Activated CD8-positive, alpha-beta memory T cell treated with anti-CD3 and anti-CD28 coated beads, Interleukin-2, amount 10 ng/mL, durations not matched to agents 7 days and 5 days (primary cell): ENCODE measurements at places on chromosomes 11 and 22.

GRCh38 chr11:105881027-105881426 is 141.0 kb downstream of the MSANTD4 start:
- no peak for DNase-seq

DNA sequence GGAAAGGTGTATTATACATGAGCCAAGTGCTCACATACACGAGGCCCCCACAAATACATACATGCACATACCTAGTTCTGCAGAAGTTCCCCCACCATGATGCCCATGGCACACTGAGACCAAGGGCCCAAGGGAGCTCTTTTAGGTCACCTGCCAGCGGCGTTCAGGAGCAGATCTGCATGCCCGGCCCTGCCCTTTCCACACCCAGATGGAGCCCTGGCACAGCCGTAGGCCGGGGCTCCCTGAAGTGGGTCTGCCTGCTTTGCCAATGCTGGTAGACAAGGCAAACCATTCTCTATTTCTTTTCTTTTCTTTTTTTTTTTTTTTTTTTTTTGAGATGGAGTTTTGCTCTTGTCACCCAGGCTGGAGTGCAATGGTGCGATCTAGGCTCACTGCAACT is 21.5 kb downstream of the NFAM1 start:
- no peak for DNase-seq

DNA sequence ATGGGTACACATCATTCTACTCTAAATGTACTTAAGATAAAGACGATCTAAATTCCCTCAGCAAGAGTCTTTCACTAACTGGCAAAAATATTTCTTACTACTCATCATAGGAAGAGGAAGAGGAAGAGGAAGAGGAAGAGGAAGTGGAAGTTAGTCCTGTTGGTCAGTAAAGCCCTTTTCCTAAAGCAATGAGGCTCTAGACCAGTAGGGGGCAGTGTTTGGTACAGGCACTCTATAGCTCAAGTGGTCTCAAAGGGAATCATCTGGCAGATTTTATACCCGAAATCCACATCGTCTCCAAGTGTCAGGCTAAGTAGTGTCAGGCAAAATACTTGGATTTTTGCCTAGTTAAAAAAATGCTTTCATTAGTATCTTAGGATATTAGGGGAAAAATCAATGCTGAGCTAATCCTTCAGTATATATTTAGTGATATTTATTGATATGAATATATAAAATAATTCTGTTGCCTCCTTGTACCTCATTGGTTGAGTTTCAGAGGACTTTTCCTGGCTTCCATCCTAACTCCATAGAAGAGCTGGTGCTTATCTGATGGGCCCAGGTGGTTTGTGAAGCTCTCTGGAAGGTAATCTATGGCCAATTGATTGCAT is 7.7 kb downstream of the BLID start:
- DNase-seq: no peak

GRCh38 chr11:70210051-70210501 is 7.0 kb downstream of the FADD start:
- DNase-seq: no peak

DNA sequence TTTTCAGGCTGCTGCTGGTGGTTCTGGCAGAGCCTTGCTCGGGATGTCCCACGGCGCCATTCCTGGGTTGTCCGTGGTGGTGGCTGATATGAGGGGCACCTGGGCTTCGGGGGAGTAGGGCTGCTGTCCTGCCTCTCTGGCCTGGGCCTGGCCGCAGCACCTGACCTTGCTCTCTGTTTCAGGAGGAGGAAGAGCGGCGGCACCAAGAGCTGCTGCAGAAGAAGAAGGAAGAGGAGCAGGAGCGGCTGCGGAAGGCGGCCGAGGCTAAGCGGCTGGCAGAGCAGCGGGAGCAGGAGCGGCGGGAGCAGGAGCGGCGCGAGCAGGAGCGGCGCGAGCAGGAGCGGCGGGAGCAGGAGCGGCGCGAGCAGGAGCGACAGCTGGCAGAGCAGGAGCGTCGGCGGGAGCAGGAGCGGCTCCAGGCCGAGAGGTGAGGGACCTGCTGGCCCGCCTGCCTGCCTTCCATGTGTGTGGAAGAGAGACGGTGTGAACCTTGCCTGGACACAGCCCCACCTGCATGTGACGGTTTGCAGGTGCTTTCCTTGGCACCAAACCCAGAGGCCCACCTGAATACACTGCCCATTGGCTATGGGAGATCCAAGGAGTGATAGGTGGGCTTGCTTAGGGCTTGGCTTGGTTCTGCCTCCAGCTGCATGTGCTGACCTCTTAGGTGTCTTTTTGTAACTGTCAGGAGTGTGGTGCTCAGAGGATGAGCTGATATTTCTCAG is 22.8 kb downstream of the INCENP start:
- no peak for DNase-seq

DNA sequence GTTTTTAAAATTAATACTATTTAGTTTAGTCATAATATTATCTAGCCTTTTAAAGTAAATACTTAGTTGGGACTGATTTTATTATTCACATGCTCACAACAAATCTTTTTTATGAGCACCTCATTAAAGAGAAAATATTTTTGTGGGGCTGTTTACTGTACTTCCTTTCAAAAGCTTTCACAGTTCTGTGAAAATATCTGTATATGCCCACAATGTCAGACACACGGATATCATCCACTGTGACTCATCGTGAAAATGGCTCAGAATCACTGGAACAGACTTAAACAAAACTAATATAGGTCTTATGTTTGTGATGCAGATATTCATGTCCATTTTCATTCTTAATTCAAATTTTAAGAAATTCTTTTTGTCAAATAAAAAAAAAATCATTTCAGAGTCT is 305.2 kb downstream of the RAB38 start:
- no peak for DNase-seq

DNA sequence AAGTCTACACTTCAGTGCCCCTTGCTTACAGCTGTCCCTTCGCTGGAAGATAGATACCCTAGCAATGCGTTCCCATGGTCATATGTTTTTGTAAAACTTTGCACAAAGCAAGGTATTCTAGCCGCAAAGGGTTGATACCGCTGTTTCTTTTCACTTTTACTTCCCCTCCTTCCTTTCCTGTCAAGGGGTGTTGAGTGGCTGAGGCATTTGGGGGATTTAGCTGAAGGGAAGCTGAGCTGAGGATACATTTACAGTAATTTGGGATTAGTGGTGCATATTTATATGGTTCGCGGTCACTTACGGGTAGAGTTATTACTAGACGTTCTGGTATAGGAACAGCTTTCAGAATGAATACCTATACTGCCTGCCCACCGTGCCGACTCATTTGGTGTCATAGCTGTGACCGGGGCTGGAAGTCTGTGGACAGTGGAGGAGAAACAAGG is 86.9 kb upstream of the WNT11 start:
- peak; percentile 81 for DNase-seq

DNA sequence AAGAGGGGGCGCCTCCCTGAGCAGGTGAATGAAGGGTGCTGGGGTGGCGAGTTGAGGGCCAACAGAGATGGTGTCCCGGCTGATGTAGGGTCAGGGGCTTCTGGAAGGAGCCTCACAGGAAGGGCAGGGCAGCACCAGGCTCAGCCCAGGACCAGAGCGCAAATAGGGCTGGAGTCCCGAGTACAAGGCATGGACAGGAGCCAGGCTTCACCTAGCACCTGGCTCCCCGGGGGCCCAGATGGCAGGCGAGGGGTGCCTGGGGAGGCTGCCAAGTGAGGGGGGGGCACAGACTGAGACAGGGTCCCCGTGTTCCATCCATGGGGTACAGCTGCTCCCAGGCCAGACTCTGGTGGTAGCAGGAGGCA is 105.8 kb downstream of the KCNQ1 start:
- no peak for DNase-seq

GRCh38 chr11:114164546-114164945 is 105.0 kb downstream of the ZBTB16 start:
- DNase-seq: no peak

GRCh38 chr11:95229993-95230809 is 801 bp downstream of the SESN3 start:
- DNase-seq: peak; percentile 52

- DNase-seq: no peak
Observed at GRCh38 chr11:128563308-128563707, 24.1 kb downstream of the ETS1 start.

- no peak for DNase-seq
Observed at GRCh38 chr11:132050049-132050448, 679.6 kb downstream of the NTM start.

- no peak for DNase-seq
Observed at GRCh38 chr11:79507706-79508105, 66.9 kb upstream of the TENM4 start.

- peak; percentile 51 for DNase-seq
Observed at GRCh38 chr11:5476186-5476819, 12.2 kb upstream of the OR52D1 start.

- DNase-seq: no peak
Observed at GRCh38 chr11:28621753-28622152, 513.6 kb downstream of the METTL15 start.

DNA sequence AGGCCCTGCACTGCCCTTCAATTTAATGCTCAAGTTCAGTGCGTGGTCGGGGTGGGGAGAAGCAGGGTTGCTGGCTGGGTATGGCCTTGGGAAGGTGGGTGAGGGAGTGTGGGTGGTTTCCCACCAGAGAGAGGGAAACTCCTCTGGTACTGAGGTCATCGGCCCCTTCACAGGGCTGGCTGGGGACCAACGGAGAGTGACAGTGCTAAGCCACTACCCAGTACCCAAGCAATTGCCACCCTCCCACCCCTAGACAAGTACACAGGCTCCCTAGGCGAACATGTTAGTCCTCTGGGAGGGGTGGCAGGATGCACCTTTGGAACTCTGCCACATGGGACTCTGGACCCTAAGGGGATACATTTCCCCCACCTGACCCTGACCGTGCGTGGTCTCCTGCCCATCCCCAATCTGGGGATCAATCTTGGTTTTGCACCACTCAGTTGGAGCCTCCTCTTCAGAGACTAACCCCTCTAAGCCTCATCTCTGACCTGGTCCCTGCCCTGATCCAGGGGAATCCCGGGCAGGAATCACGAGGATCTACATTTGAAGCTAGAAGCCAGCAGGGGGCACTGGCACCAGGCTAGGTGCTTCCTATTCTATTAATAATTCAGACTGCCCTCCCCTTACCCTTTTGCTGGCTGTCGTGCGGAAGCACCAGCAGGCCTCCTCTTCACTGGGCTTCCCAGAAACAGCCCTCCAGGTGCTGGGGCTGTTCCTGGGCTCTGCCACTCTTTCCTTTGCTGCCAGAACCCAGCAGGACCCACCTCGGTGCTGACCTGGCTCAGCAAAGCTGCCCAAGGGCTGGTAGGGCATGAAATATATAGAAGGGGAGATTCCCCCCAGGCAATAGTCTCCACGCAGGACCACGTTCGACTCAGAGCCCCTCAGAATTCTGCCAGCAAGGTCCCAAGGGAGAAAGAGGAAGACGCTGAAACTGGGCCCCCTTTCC is 377.7 kb downstream of the TENM4 start:
- no peak for DNase-seq

- no peak for DNase-seq
Observed at GRCh38 chr11:68542617-68543016, 82.1 kb downstream of the PPP6R3 start.

DNA sequence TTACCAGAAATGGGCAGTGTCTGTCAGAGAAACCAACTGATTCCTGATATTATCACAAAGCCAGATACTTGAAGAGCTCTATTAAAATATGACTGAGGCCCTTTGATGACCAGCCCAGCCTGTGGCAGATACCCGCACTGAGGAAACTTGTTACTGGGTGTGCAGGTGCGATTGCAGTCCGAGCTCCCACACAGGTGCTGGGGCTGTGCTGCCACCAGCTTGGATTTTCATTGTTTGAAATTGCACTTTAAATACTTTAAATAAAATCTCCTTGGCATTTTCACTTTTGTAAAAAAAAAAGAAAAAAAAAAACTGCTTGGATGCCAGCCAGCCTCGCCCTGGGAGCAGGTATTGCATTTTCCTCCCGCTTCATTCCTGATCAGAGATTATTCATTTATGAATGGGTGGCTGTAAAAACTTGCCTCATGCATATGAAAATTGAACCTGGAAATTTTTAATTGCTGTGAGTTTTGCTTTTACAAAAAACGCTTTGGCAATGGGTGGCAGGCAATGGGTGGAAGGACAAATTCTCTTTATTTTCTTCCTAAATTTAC is 21.2 kb downstream of the EHF start:
- no peak for DNase-seq

GRCh38 chr11:46827995-46828394 is 18.1 kb downstream of the CKAP5 start:
- DNase-seq: no peak

DNA sequence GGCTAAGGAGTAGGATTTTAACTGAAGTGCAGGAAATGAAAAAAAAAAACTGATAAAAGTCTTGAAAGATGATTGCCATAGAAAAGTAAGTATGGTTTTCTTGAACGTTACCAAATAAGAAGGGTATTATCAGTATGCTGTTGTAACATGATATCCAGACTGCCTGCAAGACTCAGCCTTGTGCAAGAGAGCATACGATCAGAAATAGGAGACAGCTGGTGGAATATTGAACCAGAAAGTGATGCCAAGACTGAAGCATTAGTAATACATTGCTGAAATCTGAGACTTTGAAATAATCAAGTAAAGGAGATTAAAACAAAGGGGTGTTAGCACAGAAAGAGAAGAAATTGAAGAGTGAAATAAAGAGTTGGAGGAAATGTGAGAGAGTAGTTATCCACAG is 452.7 kb upstream of the CNTN5 start:
- DNase-seq: no peak

- no peak for DNase-seq
Observed at GRCh38 chr11:3022982-3023381, 30.9 kb upstream of the NAP1L4 start.

- no peak for DNase-seq
Observed at GRCh38 chr11:111097191-111097590, 148.3 kb upstream of the POU2AF2 start.

DNA sequence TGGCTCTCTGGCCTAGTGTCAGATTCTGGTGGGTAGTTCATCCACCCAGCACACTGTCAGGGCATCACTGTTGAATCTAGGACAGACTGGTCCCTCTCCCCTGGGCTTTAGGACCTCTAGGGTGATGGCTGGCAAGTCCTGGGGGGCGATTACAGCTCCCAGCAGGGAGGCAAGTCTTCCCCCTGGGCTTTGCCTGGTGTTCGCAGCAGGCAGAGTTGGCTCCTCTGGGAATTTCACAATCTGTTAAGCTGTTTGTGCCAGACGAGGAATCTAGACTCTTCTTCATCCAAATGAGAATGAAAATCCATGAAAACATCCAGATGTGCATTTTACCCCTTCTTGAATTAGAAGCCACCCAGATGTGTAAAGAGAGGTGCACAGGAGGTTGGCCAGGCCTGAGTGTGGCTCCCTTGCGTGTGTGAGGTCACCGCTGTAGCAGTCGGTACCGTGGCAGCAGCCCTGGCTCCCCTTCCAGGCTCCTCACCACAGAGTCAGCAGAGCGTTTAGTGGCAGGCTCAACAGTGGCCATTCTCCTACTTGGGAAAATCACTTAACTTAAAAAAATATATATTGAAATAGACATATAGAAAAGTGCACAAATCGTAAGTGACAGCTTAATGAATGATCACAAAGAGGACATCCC is 99.9 kb upstream of the TBCEL start:
- no peak for DNase-seq

DNA sequence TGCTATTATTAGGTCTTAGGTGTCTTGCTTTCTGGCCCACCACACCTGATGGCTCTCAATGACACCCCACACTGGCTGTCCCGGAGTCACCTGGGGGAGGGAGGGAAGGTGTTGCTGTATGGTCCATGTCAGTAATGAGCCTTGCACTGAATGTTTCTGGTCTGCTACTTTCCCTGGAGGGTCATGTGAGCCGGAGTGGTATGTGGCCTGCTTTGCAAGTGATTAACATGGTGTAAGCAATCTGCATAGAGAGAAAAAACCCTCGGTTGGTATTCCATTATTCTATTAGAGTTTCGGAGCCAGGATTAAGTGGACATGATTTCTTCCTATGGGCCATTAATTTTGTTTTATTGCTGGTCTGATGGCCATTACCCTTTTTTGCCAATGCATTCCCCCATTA is 63.9 kb downstream of the PKNOX2 start:
- no peak for DNase-seq
